Hindlimb muscle (tissue), 1 donor: ENCODE measurements at places on chromosomes 6 and 20. TPM values are rescaled to one million over a fixed set of nuclear protein-coding genes. Genes with fewer than 3 reads are reported as not detected.

GRCh38 chr20:33653218-33653899 is 8.8 kb upstream of the C20orf144 start:
- DNase-seq, result peak; percentile 66

Gene WFDC9
- not detected for polyA plus RNA-seq

DNA sequence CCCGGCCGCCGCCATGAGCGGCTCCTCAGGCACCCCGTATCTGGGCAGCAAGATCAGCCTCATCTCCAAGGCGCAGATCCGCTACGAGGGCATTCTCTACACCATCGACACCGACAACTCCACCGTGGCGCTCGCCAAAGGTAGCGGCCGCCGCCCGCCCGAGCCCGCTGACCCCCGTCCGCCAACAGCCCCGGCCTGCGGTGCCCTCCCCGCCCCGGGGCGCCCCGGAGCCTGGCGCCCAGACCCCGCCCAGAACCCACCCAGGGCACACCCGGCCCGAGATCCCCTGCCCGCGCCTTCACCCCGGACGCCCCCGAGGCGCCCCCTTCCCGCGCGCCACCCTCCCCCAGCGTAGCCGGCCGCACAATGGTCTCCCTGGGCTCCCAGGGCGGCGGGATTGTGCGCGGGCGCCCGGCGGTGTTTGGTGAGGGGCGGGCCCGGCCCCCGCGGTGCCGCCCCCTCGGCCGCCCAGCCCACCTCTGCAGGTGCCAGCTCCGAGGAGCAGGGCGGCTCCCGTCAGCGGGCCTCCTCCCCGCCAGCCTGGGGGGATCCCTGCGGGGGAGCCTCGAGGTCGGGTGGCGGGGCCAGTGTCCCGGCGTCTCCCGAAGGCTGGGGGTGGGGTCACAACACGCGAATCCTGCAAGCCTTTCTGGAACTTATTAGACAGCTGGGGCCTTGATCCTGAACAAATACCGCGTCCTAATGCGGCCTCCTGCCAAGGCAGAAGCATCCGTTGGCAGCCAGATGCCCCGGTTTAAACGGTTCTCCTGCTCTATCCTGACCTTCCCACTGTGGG is 577 bp downstream of the LSM14B start:
- no peak for DNase-seq

DNA sequence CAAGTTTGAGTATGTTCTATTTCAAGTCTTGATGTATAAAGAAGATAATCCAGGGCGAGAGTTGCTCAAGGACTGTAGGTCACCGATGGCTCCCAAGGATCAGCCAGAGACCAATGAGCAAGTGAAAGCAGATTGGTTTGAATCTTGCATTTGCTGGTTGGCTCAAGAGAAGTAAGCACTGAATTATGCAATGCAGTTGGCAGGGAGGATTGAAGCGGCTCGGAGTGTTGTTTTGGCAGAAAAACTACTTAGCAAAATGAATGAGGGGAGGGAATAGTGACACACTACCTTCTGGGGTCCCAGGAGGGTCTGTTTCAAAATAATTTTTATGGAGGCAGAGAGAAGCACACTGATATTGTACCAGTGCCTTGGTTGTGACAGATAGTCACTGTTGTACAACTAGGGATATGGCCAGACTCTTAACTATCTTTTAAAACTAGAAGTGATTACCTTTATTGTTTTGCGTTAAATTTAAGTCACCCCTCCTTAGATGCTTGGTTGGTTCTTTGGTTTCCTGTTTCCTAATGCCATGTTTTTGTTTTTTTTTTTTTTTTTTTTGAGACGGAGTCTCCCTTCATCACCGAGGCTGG is 15.7 kb downstream of the SASH1 start:
- peak; percentile 42 for DNase-seq

Gene PHACTR1
- polyA plus RNA-seq, result 5.8 TPM

GRCh38 chr6:23650676-23651075 is 475.3 kb upstream of the NRSN1 start:
- no peak for DNase-seq

DNA sequence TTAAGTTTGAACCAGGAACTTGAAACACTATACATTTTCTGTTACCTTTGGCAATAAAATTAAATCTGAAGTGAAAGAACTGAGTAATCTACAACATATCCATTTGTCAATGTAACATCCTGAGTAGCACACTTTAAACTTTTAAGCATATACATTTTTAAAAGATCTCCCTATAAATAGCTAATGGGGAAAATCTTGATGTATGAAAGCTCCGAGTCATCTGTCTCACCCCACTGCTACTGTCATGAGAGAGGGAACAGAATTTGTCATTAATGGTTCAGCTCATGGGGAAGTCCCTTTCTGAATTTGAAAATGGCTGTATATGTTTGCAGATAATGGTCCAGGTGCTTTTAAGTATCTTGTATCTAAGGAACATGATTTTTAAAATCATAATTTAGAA is 55.2 kb upstream of the NOX3 start:
- DNase-seq, result no peak

DNA sequence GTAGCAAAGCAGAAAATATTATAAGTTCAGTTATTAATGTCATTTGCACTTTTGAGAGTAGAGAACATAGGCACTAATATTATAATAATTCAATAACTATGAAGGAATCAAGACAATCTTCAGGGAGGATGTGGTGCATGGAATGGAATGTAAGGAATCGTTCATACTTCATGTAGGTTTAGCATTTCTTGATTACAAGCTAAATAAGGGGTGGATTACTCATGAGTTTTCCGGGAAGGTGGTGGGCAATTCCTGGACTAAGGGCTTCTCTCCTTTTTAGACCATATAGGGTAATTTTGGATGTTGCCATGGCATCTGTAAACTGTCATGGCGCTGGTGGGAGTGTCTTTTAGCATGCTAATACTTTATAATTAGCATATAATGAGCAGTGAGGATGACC is 9.1 kb upstream of the BTNL2 start:
- no peak for DNase-seq

DNA sequence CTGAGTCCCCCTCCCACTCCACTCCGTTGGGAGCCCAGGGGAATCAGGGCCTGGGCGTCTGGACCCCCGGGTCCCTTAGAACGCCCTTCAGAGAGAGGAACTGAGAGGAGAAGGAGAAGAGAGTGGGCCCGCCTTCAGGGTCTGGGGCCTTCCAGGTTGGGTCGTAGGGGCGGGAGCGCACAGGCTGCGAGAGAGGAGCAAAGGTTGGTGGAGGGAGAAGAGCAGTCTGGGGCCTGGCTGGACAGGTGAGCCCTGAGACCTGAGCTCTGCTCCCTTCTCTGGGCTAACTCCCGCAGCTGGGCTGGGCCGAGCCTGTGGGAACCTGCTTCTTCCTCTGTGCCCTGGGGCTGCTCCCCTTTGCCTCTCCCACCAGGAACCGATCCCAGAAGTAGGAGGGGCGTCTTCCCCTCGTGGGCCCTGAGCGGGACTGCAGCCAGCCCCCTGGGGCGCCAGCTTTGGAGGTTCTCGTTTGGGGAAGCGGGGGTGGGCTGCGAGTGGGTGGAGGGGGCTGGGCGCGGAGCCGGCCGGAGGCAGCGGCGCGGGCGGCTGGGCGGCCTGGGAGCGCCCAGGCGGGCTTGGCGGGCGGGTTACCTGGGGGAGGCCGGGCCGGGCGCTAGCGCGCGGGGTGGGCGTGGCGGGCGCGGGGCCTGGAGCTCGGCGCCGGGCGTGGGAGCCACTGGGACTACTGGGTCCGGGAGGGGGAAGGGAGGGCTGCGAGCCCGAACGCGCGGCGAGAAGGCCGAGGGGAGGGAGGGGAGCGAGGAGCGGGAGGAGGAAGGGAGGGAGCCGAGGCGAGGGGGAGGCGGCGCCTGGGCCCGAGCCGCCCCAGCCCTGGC is at the start of gene DDR1:
Gene DDR1, plus strand, starts transcription at position 835 of the 836 bp plus-strand sequence. CDS start 4,211 bp downstream, outside the sequence.
- peak; percentile 88 for DNase-seq

DNA sequence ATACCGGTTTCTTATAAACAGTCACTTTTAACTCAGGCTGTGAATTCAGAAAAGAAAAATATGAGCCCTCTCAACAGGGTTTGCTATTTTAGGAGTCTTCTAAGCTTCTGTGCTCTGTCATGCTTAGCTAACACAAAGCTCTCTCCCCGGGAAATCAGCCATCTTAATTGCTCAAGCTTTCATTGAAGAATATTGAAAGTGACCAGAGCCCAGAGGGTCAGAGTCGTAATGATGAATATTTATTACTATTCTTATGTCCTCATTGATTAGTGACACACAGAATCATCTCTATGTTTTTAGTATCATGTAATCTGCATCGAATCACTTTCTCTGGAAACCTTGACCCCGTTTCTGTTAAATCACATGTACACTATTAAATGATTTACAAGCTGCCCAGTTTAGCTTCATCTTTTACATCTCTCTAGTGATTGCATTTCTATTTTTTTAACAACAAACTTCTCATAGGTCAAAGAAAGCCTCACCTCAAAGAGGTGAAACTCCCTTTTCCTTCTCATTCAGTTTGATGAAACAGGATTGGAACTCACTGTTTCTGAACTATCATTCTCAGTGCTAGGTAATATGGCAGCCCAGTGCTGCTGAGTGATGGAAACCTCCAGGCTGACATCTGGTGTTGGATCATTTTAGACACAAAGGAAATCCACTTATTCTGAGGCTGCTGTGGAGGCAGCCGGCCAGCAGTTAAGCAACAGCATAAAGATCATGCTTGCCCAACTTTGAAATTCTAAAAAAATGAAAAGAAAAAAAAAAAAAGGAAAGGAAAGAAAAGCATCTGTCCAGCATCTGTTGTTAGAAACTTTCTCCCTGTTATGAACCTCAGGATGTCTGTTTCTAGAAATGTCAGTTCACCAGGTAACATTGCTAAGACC is 96.3 kb downstream of the RFPL4B start:
- peak; percentile 75 for DNase-seq

Gene TSPO2
- polyA plus RNA-seq, result 0.93 TPM

- DNase-seq, result no peak
These were observed 201.5 kb downstream of the LAMA2 start for GRCh38 chr6:129084406-129084805.
